CD4-positive, alpha-beta T cell treated with Interleukin-6 at 100 ng/mL for 8 hours (primary cell): ENCODE measurements at places on chromosomes 11 and 22.

- DNase-seq, result no peak
Measured at GRCh38 chr11:107819361-107820014, 39.1 kb downstream of the SLC35F2 start.

- DNase-seq, result no peak
Measured at GRCh38 chr11:46455834-46456233, 64.3 kb upstream of the CHRM4 start.

DNA sequence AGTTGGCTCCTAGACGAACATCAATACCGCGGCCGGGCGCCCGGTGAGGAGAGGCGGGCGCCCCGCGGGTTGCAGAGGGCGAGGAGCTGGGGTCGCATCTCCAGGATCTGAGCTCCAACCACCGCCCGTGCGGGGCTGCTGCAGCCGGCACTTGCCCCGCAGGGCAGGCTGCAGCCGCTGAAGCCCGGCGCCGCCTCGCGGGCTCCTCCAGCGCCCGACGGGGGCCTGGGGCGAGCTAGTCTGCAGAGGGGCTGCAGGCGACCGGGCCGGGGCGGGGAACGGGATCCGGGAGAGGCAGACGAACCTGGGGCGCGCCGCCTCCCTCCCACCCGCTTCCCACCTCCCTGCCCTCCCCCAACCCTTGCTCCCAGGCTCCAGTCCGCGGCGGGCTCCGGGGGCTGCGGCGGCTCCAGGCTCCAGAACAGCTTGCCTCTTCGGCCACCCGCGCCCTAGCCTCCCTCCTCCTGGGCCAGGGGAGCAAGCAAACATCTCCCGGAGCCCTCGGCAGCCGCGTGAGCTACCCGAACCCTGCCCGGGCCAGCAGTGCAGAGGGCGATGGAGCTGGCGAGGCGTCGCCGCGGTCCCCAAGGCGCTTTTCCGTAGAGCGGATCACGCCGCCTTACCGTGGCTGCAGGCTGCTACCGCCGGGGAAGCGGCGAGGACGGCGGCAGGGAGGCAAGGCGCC, 802 bp downstream of the TENM4 start:
- no peak for DNase-seq

DNA sequence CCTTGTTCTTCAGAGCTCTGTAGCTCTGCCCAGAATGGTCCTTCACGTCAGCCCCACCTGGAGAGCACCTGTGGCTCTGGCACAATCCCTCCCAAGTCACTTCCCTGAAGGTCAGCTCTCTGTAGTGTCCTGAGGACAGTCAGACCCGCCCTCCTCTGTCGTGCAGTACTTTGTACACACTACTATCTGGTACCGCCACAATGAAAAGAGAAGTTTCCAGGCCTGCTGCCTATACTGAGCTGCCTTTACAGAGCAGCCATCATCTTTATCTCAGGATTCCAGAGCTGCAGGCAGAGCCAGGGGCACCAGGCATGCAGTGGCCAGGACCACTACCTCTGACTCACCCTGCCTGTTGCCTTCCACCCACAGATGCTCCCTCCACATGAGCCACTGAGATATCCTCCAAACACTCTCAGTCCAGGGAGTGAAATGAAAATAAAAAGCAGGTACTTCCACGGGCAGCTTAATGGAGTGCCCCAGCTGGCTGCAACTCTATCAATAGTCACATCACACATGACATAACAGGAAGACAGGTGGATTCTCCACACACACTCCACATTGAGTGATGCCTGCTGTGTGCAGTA, 7.3 kb downstream of the PACSIN2 start:
- no peak for DNase-seq

DNA sequence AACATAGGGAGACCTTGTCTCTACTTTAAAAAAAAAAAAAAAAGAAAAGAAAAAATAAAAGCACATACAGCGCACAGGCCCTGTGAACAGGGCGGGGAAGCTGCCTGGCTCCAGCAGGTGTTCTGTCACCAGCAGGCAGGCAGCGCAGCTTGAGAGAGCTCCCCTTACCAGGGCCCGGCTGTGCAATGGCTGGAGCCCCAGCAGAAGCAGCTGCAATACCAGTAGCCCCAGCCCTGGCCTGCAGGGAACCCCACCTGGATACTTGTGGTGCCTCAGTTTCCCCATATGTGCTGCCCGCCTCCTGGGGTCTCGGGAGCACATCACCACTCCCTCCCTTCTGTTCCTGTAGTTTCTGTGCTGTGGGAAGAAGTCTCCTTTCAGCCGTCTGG, 12.3 kb downstream of the TSPAN32 start:
- DNase-seq, result no peak
